ENCODE measurements at places on chromosomes 6 and 20. TPM values are rescaled to one million over a fixed set of nuclear protein-coding genes. Genes with fewer than 3 reads are reported as not detected.

The PLG gene
- total RNA-seq = not detected

The IFNGR1 gene
- 88.5 TPM for total RNA-seq

The IRF4 gene
- total RNA-seq = 0.11 TPM

The SLPI gene
- total RNA-seq = 11.7 TPM

The GMPR gene
- total RNA-seq = 4.9 TPM

The SMAP1 gene
- total RNA-seq = 30.6 TPM

The EYA2 gene
- total RNA-seq = 1.8 TPM

The MAS1 gene
- not detected for total RNA-seq

The BICRAL gene
- total RNA-seq = 14.1 TPM

The SCUBE3 gene
- 3.4 TPM for total RNA-seq

The TP53RK gene
- total RNA-seq = 14.7 TPM

The HLA-DPA1 gene
- total RNA-seq = 7.6 TPM

The NINL gene
- 8.6 TPM for total RNA-seq

The PREP gene
- total RNA-seq = 27.6 TPM

The TNXB gene
- 41.1 TPM for total RNA-seq

The LY6G6F gene
- total RNA-seq = not detected

The CCN5 gene
- total RNA-seq = 21.1 TPM

The BTN1A1 gene
- total RNA-seq = not detected

The RWDD2A gene
- total RNA-seq = 5.2 TPM

The KCNK16 gene
- not detected for total RNA-seq

The CPNE5 gene
- total RNA-seq = 0.76 TPM

The NCOA3 gene
- 35.7 TPM for total RNA-seq

The CLPSL2 gene
- not detected for total RNA-seq

The MRAP2 gene
- total RNA-seq = 27.2 TPM

The MYL9 gene
- total RNA-seq = 75.1 TPM

The RIMS4 gene
- total RNA-seq = 0.13 TPM

The RAE1 gene
- total RNA-seq = 32.1 TPM

The FRK gene
- total RNA-seq = 1.0 TPM

The LY6G6C gene
- not detected for total RNA-seq

The MYMX gene
- not detected for total RNA-seq

The THBD gene
- total RNA-seq = 1.6 TPM

The NKAPL gene
- total RNA-seq = 0.78 TPM

The ATP6V1G2 gene
- 3.5 TPM for total RNA-seq

The PACRG gene
- total RNA-seq = 0.26 TPM

The NTSR1 gene
- total RNA-seq = not detected

The MAK gene
- 0.13 TPM for total RNA-seq
